ENCODE measurements at places on chromosomes 3 and 15.

DNA sequence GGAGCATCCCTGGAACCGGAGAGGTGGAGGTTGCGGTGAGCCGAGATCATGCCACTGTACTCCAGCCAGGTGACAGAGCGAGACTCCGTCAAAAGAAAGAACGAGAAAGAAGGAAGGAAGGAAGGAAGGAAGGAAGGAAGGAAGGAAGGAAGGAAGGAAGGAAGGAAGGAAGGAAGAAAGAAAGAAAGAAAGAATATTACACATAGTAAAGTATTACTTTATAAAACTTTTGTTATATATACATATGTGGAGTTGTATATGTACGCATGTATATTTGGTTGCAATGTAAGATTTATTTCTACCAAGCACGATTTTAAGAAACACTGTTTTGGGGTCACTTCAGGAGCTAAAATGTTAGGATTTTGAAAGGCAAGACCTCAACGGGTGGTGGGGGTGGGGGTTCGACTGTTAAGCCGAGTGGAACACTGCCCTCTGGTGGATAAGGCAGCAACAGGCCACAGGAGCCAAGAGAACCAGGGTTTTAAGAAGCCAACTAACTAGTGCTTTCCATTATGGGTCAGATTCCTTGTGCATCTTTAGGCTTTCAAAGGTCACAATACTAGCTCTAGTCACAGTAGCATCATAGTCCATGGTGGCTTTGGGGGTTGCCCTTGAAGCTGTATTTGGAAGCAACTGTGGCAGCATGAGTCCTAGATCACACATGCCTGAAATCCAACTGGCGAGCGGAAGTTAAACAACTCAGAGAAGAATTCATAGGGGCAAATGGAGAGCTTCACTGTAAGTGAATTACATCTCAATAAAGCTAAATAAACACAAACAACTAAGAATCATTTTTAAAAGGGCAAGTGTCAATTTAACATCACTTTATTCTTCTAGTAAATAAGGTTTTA lies 22.5 kb downstream of the GLB1 start:
- DNase-seq: peak; percentile 81

DNA sequence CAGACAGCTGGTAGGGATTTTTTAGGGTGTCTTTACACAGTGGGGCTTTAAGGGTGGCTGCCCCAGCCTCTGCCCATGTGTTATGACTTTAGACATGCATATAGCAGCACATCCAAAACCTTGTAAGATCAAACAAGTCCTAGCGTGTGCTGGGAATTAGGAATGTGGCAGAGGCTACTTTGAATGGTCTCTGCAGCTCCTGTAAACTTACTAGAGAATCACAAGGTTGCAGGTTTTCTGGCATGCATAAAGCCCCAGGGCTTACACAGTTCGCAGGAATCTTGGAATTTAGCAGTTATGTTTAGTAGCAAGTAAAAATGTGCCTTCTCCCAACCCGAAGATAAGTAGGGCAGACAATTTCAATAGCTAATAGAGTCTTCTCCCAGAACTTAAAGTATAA lies 46.9 kb upstream of the COL6A6 start:
- no peak for DNase-seq

DNA sequence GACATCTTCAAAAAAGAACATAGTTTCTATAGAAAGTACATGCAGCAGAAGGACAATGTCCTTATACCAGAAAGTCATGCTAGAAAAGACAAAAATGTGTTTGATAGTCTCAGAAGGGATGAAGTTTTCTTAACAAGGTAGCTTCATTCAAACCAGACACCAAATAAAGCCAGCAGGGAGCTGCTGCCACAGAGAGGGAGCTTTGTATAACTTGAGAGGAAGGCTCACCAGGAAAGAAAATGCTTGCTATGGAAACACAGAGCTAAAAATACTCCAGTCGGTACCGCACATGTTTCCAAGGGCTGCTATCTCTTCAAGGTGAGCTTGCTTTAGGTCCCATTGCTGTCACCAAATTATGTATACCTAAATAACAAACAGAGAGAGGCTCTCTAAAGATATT lies 1074.8 kb upstream of the ALCAM start:
- no peak for DNase-seq

GRCh38 chr3:114115143-114115542 lies 58.6 kb downstream of the QTRT2 start:
- DNase-seq: no peak

DNA sequence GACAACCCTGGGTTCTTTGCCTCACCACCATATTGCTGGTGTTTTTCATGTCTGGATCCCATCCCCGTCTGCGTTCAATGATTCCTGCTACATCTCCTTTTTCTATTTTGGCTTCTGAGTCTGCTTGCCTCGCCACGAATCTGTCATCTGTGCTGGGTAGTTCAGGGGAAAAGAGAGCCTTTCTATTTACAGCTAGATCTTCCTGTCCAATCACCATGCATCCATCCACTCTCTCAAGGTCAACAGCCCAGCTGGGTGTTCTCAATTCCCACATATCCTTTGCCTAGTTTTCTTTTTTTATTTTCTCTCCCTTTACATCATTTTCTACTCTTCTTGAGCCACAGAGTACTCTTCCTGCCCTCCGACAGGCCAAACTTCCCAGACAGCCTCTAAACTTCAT lies 104.8 kb upstream of the RAD18 start:
- DNase-seq: no peak

GRCh38 chr15:39720621-39721611 lies 61.7 kb downstream of the FSIP1 start:
- no peak for DNase-seq

GRCh38 chr3:180804916-180805315 lies 107.6 kb upstream of the FXR1 start:
- no peak for DNase-seq

DNA sequence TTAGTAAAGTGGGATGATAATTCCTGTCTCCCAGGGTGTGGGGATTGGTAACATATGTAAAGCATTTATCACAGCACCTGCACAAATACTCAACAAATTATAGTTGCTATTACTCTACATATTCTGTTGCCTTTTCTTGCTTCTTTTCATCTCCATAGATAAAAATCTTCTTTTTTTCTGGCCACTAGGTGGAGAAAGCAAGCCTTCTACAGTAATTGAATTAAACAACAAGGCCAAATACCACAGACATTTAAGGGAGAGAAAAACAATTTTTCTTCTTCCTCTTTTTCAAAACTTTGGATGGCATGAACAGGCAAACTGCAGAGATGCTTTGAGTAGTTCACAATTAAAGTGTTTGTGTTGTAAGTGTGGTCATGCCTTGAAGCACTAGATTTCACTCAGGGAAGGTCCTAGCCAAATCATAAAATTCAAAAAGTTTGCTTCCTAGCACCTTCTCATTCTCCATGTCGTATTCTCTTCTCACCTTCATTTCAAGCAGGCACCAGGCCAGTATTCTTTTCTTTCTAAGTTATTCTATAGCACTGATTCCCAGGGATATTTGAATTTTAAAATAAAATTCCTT lies 493.4 kb upstream of the TGFBR2 start:
- no peak for DNase-seq

- DNase-seq: no peak
These were observed 17.2 kb downstream of the ALPK3 start for GRCh38 chr15:84834229-84834955.

DNA sequence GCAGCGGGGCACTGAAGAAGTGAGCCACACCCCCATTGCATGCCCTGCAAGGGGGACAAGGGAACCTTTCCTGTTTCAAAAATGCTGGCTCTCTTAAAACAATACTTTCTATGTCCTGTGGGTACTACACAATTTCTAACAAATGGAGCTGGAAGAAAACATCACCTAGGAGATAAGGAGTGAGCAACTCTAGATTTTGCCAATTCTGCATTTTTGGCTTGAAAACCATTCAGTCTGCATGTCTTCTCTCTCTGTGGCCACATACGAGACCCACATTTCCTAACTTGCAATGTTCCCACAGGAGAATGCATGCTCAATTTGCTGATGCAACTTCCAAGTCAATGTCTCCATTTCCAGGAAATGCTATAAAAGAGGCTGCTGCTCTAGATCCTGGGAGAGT lies 662.0 kb downstream of the SQOR start:
- no peak for DNase-seq

DNA sequence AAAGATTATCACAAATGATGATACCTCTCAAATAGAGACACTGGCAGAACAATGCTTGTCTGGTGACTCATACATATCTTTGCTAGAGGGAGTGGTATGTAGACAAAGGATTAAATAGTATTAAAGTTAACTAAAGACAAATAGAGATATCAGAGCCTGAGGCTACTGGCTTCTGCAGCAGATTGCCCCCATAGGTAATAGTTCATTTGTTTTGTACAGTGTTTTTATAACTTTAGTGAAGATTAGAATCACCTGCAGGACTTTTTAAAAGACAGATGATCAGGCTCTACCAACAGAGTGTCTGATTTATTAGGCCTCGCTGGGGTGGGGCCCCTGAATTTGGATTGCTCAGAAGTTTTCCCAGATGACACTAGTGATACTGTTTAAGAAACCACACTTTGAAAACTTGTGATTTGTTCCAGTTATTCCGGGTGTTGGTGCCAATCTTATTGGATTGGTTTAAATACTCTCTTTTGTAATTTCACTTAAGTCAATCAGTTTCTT lies 96.4 kb downstream of the NAALADL2 start:
- no peak for DNase-seq

- no peak for DNase-seq
These were observed 477.8 kb downstream of the RBMS3 start for GRCh38 chr3:29758434-29759322.

DNA sequence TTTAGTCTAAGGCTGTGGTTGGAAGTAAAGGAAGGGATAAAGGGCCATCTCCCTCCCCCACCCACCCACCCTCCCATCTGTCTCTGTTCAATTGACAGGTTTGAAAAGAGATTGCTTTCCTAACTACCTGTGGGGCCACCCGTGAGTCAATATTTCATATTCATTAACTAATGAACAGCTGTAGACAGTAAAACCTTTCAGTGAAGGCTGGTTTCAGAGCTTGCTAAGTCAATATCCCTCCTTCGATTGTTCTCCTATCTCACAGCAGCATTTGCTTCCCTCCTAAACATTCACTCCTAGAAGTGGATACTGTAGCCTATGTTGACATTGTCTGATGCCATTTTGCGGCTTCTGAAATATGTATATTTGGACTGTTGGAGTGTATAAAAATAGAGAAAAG lies 85.9 kb upstream of the SYNPR start:
- no peak for DNase-seq

DNA sequence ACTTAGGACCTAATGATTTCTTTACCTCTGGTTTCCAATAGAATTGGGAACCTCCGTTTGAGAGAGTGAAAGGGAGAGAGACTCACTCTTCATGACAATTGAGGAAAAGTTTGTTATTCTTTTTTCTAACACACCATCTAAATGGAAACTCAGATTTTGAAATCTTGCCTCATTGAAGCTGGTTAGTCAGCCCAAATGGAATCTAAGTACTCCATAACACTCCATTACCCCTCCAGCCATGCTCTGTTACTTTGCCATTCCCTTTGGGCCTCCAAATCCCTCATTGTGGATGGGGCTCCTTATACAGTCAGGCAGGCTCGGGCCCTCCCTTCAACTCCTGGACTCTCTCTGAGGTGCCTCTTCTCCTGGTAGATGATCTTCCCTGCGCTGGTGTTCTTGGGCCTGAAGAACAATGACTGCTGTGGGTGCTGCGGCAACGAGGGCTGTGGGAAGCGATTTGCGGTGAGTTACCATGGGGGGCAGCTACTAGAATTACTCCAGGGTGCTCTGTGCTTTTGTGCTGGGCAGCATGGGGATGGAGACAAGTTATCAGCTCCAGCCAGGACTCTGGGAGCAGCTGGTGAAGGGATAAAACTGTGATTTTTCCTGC lies 1.1 kb downstream of the TM4SF4 start:
- DNase-seq: no peak

DNA sequence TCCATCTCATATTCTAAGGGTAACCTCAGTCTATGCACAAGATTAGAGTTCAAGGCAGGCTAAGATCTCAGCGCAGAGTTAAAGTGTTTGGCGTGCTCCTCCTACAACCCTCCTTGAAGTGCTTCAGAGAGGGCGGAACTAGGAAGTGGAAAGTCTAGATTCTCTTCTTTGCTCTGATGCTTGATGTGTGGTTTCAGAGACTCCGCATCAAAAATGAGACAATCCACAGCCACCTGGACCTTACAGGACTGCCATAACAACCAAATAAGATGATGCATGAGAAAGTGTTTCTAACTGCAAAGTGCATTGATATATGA lies 161.3 kb upstream of the ATP11B start:
- DNase-seq: no peak

GRCh38 chr3:121508389-121508788 lies 37.4 kb downstream of the POLQ start:
- no peak for DNase-seq

GRCh38 chr3:114857299-114857701 lies 289.8 kb downstream of the ZBTB20 start:
- DNase-seq: no peak

- no peak for DNase-seq
These were observed 15.6 kb downstream of the CHST2 start for GRCh38 chr3:143135150-143135549.

GRCh38 chr3:69283913-69284611 lies 101.8 kb downstream of the FRMD4B start:
- DNase-seq: no peak

DNA sequence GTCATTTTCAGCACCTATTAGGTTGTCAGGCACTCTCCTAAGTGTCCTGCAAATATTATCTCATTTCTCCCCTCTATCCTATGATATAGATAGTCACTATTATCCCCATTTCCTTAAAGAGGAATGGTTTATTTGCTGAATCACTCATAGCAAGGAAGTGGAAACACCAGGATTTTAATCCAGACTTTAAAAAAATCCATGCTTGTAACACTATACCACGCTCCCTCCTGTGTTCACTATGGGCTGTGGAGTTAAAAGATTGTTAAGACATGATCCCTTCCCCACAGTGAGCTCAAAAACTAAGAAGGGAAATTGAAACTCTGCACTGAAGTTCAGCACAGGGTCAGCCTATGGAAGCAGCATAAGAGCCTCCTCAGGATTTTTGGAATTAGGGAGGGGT lies 60.2 kb downstream of the TMEM39A start:
- no peak for DNase-seq

GRCh38 chr3:28677581-28677980 lies 329.0 kb upstream of the AZI2 start:
- no peak for DNase-seq

DNA sequence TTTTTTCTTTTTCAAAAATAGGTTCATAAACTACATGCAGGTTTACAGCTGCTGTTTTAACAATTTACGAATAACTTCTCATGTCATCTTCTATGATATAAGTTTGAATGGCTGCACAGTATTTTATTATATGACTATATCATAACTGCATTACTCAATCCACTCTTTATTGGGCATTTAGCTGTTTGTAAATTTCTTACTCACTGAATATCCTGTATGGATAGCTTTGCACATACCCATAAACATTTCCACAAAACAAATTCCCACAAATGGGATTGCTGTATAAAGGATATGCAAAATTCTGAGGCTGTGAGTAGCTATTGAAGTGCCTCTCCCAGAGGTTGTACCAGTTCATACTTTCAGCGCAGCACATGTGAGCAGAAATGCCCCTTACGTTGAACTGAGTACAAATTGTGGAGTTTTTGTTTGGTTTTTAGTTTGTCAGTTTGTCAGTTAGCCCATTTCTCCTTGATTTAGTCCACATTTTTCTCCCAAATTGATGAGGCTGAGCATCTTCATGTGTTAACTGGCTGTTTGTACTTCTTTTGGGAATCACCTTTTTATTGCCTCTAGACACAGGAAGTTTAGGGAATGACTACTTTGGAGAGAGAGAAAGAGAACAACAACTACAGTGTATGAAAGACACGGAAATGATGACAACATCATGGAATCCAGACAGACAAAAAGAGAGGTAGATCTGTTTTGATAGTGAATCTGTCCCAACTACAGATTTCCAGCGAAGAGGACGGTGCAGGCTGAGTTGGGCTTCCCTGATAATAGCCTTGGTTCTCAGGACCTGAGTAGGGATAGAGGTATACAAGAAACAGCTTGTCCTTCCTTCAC lies 24.8 kb downstream of the TTC23 start:
- no peak for DNase-seq
